ENCODE measurements at places on chromosomes 2 and 18.

GRCh38 chr18:24188120-24188519 is 49.3 kb downstream of the CABYR start:
- no peak for DNase-seq

DNA sequence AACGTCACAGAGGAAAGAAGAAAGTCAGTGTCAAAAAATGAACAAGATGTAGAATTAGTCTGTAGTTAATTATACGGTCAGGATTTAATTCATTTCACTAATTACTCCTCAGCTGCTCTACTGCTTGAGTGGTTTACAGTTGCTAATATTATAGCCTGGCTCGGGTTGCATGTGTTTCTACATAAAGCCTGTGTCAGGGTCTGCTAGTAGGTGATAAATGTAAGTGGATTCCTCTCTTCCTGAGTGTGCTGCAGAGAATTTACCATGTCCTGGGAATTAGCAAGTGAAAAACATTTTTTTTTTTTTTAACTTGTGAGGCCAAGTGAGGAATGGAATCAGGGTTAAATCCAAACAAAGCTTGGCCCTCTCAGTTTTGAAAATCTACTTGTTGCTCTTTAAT is 622.6 kb downstream of the EPHA4 start:
- DNase-seq, result no peak

DNA sequence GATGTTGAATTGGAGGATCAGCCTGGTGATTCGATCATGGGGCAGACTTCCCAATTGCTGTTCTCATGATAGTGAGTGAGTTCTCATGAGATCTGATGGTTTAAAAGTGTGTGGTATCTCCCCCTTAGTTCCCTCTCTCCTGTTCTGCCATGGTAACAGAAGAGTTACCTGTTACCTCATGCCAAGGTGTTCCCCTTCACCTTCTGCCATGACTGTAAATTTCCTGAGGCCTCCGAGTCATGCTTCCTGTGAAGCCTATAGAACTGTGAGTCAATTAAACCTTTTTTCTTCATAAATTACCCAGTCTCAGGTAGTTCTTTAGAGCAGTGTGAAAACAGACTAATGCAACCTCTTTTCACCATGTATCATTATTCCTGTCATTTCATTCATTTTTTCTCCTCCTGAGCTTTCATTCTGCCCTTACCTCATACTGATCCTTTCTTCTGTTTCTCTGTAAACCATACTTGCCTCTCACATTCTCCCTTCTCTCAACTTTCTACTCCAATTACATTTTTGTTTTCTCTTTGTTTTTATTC is 22.0 kb downstream of the STARD6 start:
- no peak for DNase-seq

DNA sequence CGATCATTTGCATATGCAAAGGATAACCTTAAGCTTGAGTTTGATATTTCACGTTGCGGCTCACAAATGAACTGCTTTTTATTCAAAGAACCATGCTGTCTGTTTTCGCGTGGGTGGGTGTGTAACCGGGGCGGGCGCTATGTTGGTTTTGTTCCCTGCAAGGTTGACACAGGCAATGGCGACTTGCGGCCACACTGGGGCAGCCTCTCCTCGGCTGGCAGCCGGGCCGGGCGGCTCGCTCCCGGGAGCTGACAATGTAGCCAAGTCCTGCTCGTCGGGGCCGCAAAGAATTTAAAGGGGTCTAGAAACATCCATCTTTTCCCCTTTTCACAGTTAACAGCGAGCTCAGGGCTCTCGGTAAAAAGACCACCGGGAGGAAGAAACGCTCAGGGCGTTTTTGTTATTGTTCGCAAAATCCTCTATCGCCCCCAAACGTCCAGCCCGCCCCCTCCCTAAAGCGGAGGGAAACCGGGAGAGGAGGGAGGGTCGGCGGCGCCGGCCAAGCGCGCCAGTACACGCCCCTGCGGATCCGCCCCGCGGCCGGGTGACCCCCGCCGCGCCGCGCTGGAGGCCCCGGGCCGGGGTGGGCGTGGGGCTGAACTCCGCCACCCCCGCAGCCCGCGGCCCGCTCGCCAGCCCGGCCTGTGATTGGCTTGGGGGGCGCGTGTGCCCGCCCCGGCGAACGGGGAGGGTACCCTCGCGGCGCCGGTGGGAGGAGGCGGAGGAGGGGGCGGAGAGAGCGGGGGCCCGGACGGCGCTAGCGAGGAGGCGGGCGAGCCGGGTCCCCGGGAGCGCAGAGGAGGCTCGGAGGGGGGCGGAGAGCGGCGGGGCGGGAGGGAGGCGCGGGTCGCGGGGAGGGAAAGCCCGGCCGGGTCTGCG is at the start of gene NEDD4L:
TSS of gene NEDD4L (plus strand) at position 736 of the 879 bp plus-strand sequence. CDS start 435 bp downstream, outside the sequence.
- DNase-seq, result peak; percentile 80

GRCh38 chr2:65158557-65158956 is 28.7 kb upstream of the RAB1A start:
- no peak for DNase-seq

- no peak for DNase-seq
Measured at GRCh38 chr2:121429927-121430520, 100.7 kb upstream of the RNU4ATAC start.

DNA sequence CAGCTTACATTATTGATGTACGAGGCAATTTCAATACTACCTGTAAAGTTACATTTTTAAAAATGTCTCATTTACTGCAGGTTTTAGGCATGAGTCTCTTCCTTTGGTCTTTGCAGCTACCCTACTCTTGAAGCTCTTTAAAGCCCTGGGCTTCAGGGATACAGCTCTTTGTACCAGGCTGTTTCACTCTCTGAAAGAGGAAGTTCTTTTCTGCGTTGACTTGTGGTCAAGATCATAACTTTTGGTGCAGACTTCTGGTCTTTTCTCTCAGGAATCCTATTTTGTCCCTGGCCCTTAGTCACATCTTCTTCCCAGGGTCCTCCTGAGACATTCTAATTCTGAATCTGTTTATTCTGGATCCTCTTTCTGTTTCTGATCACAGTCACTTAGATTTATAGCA is 16.6 kb upstream of the HRH4 start:
- DNase-seq, result no peak

DNA sequence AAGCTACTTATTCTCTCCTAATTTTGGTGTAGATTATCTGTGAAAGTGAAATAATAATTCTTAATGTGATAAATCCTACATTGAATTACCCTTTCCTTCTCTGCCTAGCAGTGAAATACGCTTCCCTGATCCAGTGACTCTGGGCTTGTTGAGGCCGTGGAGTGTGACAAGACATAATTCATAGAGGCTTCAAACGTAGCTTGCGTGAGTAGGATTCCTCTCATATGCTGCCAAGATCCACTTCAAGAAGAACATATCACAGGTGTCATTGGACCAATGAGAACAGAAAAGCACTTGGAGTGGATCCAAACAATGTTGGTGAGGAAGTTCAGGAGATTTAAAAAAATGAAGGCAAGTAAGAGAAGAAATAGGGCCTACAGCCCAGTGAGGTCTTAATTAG is 221.3 kb upstream of the TMEFF2 start:
- no peak for DNase-seq

GRCh38 chr2:238378230-238379095 is 48.3 kb upstream of the ASB1 start:
- DNase-seq, result no peak

GRCh38 chr2:101380376-101380775 is 6.9 kb downstream of the CREG2 start:
- DNase-seq, result no peak

- DNase-seq, result no peak
Measured at GRCh38 chr18:60978338-60978737, 354.9 kb upstream of the CDH20 start.

GRCh38 chr2:110863726-110864125 is 131.4 kb downstream of the ACOXL start:
- no peak for DNase-seq

DNA sequence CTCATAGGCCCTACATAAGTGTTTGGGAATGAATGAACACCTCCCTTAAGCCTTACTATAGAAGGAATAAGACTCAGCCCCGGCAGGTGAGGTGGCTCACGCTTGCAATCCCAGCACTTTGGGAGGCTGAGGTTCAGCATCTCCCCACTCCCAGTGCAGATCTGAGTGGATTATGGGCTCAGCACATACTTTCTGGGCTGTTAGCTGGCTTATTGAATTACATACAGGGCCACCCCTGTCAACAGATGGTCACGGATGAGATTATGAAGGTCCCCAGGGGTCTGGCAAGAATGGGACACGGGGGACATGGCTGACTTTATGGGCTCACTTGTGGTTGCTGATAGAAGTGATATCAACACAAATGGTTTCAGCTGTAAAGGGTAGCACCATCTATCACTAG is 322.3 kb downstream of the TSN start:
- no peak for DNase-seq

- no peak for DNase-seq
Measured at GRCh38 chr2:144215701-144216675, 303.9 kb downstream of the ZEB2 start.

- no peak for DNase-seq
Measured at GRCh38 chr2:68040078-68040477, 22.7 kb downstream of the C1D start.

DNA sequence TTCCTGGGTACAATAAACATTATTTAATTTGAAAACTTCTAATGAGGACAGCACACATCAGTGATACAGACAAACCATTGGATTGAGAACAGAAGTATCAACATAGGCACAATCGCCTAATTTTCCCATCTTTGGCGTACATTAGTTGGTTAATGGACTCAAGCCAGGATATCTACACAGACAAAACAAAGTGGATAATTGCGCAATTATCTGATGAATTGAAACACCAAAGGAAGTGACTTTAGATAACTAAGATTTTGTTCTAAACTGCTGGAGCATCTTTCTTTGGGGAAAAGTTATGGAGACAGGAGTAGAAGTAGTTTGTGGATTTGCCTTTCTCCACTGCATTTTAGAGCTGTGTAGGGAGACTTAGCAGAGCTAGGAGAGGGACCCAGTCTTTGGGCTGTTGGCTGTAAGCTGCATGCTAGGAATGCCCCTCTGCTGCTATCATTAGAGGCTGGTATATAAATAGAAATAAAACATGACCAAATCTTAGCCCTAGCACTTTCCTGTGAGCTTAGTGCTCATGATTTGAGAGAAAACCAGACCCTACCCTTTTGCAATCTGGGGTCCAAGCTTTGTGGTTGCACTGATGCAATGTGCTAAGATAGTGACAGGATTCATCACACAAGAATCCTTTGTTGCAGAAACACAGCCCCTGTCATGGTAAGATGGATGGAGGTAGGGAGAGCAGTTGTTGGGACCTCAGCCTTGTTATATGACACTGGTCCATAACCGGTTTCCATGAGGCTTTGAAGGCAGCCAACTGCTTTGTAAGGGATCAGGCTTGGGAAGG is 264.5 kb upstream of the PIK3C3 start:
- no peak for DNase-seq

GRCh38 chr18:65769652-65770051 is 18.8 kb downstream of the CDH7 start:
- DNase-seq, result no peak

DNA sequence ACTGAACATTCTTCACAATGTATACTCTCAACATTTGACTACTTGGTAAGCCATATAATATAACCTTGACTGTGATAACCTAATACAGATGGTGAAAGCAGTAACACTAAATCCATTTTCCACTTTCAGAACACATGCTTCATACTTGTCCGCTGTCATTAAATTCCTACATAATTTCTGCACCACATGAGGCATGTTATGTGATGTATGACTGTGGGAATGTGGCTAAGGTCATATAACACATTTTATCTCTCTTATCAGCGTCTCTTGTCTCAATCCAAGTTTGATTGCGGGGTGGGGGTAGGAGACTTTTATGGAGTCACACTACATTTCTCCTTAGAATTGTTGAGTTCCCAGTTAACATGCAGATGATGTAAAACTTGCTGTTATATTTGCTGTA is 110.9 kb downstream of the MTCL1 start:
- peak; percentile 10 for DNase-seq

- no peak for DNase-seq
Measured at GRCh38 chr2:224671731-224672130, 44.4 kb downstream of the CCDC195 start.

GRCh38 chr18:59623456-59624368 is 73.5 kb downstream of the CCBE1 start:
- no peak for DNase-seq

DNA sequence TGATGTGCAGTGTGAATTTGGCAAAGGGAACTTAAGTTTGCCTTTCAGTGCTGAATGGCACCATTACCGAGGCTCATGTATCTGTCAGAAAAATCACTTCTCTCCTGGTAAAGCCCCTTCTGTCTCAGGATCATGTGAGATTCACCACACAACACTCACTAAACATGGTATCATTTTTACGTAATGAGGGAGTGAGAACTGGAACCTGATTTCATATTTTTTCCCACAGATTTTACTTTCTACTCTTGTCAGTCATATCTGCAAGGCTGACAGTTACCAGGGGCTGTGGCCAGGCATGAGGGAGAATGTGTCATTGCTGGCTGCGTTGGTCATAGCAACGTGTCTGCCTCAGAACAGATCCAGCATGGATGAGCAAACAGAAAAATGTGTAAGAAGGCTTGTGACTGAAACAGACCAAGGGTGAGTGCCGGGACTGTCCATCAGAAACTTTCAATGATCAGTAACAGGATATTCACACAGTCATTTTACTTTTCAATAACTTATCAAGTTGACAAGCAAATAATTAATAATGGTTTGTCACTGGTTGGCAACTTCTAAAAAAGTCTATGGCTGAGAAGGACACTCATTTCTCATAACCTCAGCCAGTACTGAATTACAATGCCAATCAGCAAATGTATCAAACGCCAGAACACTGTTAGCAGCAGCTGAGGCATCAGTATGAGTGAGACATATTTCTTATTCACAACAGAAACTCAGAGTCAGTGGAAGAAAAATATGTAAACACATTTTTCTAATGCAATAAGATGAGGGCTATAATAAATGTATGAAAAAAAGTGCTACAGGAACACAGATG is 100.5 kb downstream of the CDC42EP3 start:
- DNase-seq, result no peak

GRCh38 chr18:79635427-79635726 is 44.2 kb upstream of the CTDP1 start:
- DNase-seq, result no peak

GRCh38 chr2:127413782-127414637 is 4.2 kb upstream of the PROC start:
- DNase-seq, result no peak

GRCh38 chr18:31241900-31242409 is 76.0 kb upstream of the DSG1 start:
- DNase-seq, result no peak

DNA sequence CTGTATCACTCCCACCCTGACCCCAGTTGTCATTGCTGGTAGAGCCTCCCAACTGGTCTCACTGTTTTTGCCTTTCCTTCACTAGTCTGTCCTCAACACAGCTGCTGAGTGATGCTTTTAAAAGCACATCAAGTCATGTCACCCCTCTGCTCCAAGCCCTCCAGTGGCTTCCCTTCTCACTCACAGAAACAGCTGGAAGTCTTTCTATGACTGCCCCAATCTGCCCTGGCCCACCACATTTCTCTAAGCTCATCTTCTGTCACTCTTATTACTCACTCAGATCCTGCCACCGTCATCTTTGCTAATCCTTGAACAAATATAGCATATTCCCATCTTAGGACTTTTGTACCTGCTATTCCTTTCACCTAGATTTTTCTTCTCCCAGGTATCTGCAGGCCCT is 242.6 kb upstream of the RBBP8 start:
- DNase-seq, result no peak
